Activated CD8-positive, alpha-beta memory T cell treated with anti-CD3 and anti-CD28 coated beads for 4 hours (primary cell): ENCODE measurements at places on chromosomes 6 and 20.
A peak's percentile ranks its signal among the peaks of the same experiment; 100 is the strongest.

DNA sequence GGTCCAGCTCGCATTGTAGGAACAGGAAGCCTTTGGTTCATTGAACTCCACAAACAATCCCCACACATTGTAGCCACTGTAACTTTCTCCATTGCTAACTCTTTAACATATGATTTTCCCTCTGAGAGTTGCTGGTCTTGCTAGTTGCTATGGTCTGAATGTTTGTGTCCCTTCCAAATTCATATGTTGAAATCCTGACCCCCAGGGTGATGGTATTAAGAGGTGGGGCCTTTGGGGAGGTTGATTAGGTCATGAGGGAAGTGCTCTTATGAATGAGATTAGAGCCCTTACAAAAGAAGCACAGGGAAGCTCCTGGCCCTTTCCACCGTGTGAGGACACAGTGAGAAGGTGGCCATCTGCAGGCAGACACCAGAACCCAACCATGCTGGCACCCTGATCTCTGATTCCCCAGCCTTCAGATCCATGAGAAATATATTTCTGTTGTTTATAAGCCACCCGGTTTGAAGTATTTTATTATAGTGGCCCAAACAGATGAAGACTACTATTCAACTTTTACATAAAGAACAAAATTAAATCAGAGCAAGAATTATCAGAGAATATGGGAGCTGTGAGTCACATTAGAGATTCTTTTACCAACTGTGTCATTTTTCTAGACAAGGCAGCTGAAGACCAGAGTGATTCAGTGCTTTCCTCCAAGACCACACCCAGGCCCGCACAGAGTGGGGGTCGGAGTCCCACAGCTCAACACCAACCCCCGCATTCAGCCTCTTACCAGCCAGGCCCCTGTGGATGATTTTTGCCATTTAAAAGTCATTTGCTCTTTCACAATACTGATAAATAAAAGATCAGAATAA lies 143.0 kb downstream of the SAMD5 start:
- no peak for DNase-seq

GRCh38 chr6:17666646-17667045 lies 40.1 kb downstream of the NUP153 start:
- DNase-seq: no peak

- DNase-seq: no peak
Measured at GRCh38 chr6:5215159-5215558, 45.6 kb downstream of the LYRM4 start.

- no peak for DNase-seq
Measured at GRCh38 chr6:104505838-104506237, 353.9 kb downstream of the HACE1 start.

DNA sequence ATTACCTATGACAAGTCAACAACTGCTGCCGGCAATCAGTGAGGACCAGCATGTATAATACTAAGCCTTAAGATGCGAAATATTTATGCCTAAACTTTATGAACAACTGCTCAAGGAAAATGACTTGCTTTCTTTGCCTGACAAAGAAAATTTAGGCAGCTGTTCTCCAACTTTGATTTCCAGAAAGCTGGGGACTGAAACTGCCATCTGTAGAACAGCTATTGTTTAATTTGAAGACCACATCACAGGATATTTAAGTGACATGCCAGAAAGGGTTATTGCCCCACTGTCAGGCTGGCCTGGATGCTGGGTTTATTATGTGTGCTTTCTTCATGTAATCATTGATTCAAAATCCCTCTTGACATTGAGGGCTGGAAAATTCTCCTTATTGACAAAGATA lies 153.9 kb upstream of the ENPP5 start:
- DNase-seq: no peak

DNA sequence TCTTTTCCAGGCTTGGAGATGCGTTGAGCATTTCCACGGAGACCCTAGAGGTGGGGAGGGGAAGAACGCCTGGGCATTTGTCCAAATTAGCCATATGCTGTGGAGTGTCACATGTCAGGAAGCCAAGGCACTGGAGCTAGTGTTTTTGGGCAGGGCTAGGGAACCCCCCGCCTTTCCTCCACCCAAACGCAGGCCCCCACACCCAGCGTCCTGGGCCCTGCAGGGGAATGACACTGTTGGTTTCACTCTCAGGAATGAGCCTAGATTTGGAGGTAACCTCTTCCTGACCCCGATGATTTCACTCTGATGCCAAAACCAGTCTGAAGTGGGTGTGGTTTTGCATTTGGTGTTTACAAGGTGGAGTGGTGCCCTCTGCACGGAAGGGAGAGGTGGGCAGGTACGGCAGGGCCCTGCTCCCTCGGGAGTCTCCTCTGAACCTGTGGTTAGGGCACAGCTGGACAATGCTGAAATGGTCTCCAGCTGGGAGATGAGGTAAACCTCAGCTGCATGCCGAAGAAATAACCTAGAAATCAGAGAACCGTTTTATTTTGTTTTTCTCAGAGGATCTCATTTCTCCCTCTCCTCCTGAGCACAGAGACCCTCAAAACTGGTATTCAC lies 29.5 kb downstream of the MTHFD1L start:
- DNase-seq: no peak

- DNase-seq: no peak
Measured at GRCh38 chr6:127115746-127116145, 2.7 kb upstream of the RSPO3 start.

- no peak for DNase-seq
Measured at GRCh38 chr6:134698228-134698627, 251.7 kb downstream of the ALDH8A1 start.

GRCh38 chr6:83735461-83735860 lies 26.6 kb upstream of the SNAP91 start:
- no peak for DNase-seq

DNA sequence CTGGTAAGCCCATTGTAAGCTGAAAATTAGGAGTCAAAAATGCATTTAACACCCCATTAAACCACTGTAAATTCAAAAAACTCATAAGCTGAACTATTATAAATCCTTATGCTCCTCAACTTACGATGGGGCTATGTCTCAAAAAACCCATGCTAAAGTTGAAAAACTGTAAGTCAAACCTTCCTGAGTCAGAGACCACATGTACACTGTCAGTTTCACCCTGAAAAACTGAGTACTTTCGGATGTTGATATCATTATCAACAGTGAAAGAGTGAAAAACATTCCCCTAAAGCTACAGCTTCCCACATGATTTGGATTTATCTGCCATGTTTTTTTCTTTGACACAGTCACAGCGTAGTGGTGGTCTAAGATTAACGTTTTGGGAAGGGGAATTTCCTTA lies 14.2 kb downstream of the RAB23 start:
- no peak for DNase-seq

- no peak for DNase-seq
Measured at GRCh38 chr6:13113981-13114593, 214.2 kb downstream of the TBC1D7 start.

- peak; percentile 86 for DNase-seq
Measured at GRCh38 chr20:34558320-34559218, at the start of gene MAP1LC3A. Gene MAP1LC3A, plus strand, starts transcription at chr20:34558718. Its CDS starts 151 bp downstream, at chr20:34558869.

DNA sequence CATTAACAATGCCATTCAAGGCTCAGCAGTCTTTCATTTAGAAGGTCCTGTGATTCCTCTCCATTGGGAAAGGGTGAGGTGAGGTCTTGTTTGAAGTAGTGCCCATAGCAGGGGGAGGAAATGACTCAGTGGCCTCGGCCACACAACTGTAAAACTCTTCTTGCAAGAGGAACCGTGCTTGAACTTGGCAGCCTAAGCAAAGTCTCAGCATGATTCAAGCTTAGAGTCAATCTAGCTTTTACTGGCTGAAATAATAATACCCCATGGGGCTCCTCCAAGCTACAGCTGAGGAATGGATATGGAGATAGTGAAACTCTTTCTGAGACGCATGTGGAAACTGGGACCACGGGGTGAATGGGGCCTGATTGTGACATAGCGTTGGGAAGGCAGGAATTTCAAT lies 428.2 kb downstream of the BMP2 start:
- no peak for DNase-seq

DNA sequence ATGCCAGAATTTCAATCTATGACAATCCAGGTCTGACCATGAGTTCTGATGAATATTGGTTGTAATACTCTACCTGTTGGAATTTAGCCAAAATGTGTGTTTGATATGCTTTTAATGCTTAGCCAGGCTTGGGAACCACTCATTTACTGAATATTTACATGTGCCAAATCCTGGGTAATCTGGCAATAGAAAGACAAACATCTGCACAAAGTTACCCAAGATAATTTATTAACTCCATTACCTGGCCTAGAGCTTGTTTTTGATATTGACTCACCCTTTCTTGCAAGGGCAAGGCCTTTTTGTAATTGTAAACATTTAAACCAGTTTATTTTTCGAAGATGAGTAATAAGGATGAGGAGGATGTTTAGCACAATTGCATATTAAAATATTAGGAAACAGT lies 13.5 kb upstream of the CD2AP start:
- DNase-seq: no peak

- DNase-seq: no peak
Measured at GRCh38 chr6:37242429-37243052, 15.0 kb upstream of the TBC1D22B start.

GRCh38 chr20:56391596-56392131 lies 351 bp downstream of the AURKA start:
- no peak for DNase-seq

DNA sequence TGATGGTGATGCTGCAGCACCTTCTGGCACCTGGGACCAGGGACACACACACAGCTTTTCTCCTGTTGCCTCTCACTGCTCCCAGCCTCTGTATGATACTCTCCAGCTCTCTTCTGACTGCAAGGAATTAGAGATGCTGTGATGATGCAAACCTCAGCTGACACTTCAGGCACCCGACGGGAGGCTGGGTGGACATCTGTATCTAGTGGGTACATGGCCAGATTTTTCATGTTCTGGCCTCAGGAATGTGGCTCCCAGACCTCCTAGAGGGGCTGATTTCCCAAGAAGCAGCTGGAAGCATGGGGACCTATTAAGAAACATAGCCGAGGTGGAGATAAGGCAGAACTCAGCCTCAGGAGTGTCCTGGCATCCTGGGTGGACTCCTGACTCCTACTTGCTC lies 6.8 kb upstream of the EPB41L1 start:
- DNase-seq: no peak

- no peak for DNase-seq
Measured at GRCh38 chr6:168388641-168389633, 52.0 kb upstream of the SMOC2 start.

GRCh38 chr6:107800564-107801164 lies 23.4 kb downstream of the SCML4 start:
- no peak for DNase-seq
